ENCODE measurements at places on chromosomes 16 and 17.
A peak's percentile ranks its signal among the peaks of the same experiment; 100 is the strongest.

- DNase-seq, result no peak
These were observed 832 bp downstream of the ETV4 start for GRCh38 chr17:43545383-43545632.

DNA sequence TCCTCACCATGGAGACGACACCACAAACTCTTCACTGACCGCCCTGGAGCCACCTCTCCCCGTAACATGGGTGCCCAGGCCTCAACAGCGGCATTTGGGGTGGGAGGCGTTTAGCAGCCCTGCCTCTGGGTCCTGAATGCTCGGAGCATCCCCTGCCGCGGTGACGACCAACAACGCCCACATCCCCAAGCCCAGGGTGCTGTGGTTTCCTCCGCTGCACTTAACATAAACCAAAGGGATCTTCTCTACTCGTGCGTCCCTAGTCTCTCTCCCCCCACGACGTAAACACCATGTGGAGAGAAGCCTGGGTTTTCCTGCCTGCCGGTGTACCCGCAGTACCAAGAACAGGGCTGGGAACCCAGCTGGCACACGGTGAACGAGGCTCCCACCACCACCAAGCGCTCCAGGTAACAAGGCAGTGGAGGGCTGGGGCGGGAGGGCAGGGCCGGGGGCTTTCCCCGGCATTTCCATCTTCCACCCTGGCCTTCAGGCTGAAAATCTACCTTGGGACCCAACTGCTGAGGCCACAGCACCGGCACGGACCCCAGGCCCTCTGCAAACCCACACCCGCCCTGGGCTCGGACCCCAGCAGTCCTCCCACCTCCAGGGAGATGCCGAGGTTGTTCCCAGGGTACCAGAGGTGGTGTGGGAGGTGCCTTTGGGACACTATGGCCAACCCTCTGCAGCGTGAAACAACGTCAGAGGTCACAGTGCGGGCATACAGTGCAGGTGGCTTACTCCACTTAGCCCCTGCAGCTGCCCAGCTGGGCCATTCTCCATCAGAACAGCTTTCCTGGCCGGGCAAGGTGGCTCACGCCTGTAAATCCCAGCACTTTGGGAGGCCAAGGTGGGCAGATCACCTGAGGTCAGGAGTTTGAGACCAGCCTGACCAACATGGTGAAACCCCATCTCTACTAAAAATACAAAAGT lies 54.3 kb downstream of the TIMM22 start:
- DNase-seq, result no peak

- no peak for DNase-seq
These were observed 382.3 kb downstream of the SLC39A11 start for GRCh38 chr17:72710202-72710601.

GRCh38 chr17:14741491-14741890 lies 440.6 kb downstream of the HS3ST3B1 start:
- DNase-seq, result no peak

GRCh38 chr17:82358465-82359350 lies at the start of gene TEX19:
TEX19 (plus strand) TSS chr17:82359247; CDS start chr17:82362151, 2,904 bp downstream.
- DNase-seq, result no peak

- no peak for DNase-seq
These were observed 1185.9 kb upstream of the GOT2 start for GRCh38 chr16:59920054-59920453.

GRCh38 chr16:4272114-4272956 lies 488 bp downstream of the TFAP4 start:
- peak; percentile 56 for DNase-seq

DNA sequence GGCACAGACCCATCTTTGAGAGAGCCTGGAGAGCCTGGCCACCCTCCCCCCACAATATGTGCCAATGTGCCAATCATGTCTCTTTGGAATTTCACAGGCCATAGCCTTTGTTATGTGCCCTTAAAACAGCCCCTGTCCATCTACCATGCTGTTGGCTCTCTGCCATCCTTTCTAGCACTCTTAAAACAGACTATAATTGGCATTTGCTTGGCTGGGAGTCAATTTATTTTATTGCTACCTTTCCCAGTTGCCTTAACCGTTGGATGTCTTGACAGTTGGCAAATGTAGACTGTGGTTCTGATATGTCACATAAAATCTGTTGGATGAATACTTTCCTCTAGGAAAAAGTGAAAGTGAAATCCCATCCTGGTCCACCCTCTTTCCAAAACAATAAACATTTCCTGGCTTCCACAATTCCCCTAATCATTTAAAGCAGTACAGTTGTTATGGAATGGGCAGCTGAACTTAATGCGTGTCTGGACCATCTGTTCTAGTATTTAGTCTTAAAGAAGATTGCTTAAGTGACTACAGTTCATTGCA lies 394.0 kb downstream of the KCNJ2 start:
- no peak for DNase-seq

DNA sequence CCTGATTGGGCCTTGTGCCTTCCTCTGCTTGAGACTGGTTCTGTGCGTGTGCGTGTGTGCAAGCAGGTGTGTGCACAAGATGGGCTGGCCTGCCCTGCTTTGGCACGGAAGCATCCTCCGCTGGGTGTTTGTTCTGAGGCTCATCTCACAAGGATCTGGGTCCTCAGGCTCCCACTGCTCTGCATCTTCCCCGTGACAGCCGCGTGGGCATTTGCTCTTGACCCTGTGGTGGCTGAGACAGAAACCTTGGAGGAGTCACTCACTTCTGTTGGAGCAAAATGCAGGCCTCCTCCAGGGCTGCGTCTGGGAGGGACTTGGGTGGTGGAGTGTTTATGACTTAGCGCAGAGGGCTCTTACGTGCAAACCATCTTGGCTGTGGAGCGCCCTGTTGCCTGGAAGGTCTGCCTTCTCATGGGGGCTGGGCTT lies 119.2 kb downstream of the RPTOR start:
- DNase-seq, result peak; percentile 36

GRCh38 chr16:73000907-73001521 lies 46.9 kb downstream of the ZFHX3 start:
- no peak for DNase-seq
